ENCODE measurements at places on chromosomes 1 and 21. TPM values are rescaled to one million over a fixed set of nuclear protein-coding genes. Genes with fewer than 3 reads are reported as not detected.

DNA sequence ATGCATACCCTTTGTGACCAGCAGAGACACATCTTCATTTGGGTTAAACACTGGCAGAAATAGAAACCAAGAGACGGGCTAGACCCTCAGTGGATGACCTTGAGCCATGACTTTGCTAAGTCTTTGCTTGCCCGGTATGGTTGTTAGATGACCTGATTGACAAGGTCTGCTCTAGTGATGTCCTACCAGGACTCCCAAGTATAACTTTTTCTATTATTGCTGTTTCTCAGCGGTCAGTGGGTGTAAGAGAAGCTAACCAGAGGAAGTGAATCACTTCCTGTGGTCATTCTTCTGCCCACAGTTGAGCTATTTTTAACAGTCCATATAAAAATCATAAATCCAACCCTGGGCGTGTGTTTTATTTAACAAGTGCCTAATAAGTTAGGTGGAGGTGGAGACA, 126.2 kb upstream of the ETS2 start:
- DNase-seq = no peak

DNA sequence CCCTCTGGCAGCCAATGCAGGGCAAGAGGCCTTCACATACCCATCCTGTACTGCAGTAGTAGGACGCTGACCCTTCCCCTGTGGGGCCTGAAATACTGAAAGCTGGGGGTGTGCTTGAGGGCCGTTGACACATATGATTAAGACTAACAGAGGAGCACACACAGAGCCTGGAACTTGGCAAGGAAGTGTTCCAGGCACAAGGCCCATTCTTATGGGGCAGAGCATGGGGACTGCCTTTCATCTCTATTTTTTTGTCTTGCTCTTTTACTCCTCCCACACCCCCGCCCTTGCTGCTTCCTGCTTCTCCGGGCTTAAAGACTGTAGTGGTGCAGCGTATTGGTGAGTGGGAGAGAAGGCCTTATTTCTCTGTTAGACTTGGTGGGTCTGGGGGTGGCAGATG, 137.4 kb downstream of the BACH1 start:
- DNase-seq = no peak

- no peak for DNase-seq
These were observed 8.1 kb downstream of the GPR137B start for GRCh38 chr1:236150311-236150955.

GRCh38 chr1:170670802-170671628, 7.1 kb downstream of the PRRX1 start:
- DNase-seq = peak; percentile 86

DNA sequence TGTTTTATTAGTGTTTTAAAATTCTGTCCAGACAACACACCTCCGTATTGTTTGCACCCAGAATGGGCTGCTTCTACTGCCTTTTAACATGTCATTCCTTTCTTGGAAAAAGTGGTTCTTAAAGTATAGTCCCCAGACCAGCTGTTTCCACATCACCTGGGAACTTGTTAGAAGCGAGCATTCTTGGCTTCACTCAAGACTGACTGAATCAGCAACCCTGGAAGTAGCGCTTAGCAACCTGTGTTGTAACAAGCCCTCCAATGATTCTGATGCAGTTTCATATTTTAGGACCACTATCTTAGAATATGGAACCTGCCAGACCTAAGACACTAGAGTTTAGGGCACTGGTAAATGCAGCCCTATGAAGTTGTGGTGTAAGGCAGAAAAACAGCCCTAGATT, 6.0 kb upstream of the PPIE start:
- DNase-seq = no peak

DNA sequence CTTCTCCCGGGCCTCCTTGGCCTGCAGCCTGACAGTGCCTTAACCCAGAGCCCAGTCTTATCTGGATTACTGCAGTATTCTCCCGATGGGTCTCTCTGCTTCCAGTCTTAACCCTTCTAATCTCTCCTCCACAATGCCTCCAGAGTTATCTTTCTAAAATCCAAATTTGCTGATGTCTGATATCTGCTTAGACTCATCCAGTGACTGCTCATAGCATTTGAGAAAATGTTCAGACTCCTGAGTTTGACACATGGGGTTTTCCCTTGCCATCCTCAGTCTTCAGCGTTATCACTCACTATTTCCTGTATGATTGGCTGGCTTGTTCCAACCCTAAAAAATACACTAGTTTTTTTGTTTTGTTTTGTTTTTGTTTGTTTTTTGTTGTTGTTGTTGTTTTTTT, 102.0 kb downstream of the FMN2 start:
- DNase-seq = no peak

DNA sequence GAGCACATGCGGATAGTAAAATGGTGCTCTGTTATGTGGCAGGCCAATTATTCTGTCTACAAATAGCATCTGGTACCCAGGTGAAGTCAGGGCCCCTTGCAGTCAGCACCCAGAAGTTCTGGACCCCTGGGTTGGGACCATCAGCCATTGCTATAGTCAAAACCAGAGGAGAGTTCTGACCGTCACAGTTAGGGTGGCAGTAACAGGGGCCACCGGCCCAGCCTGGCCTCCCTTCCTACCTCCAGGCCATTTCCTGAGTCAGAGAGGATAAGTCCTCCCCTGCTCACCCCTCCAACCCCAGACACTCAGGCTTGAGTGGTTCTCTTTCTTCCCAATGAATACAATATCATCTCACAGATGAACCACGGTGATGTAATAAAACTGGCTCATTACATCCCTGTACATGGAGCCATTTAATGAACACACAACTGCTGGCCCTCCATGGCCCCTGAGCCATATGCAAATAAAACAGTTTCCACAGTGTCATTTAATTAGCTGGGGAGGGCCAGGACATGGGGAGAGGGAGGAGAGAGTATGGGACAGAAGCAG, 673.6 kb downstream of the MATN1 start:
- DNase-seq = peak; percentile 73

DNA sequence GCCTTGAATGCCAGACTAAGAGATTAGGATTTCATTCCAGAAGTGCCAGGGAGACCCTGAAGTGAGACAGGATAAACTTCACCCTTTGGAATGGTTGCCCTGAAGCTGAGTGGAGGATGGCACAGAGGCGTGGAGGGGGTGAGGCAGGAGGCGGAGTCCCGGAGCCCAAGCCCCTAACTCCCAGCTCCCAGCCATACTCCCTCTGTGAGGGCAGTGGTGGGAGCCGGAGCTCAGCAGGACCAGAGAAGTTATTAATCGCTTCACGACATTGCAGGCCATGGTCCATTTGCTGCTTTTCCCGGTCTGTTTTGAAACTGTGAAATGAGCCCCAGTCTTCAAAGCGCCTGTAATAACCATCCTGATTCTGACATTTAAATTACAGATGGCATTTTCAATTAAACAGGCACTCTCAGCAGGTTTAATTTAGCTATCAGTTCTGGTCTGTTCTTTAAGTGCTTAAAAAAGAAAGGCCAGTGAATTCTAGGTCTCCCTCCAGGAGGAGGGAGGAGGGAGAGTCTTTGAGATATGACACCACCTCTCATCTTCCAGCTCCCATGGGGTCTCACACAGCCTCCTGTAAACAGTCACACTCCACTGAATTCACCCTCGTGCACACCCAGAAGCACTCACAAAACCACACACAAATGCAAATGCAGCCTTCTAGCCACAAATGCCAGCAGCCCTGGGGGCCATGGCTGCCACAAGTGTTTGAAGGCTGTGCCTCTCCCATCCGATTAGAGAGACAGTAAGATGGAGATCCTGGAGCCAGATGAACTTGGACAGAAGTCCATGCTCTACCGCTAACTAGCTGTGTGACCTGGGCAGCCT, 19.6 kb downstream of the FBXO2 start:
- no peak for DNase-seq

DNA sequence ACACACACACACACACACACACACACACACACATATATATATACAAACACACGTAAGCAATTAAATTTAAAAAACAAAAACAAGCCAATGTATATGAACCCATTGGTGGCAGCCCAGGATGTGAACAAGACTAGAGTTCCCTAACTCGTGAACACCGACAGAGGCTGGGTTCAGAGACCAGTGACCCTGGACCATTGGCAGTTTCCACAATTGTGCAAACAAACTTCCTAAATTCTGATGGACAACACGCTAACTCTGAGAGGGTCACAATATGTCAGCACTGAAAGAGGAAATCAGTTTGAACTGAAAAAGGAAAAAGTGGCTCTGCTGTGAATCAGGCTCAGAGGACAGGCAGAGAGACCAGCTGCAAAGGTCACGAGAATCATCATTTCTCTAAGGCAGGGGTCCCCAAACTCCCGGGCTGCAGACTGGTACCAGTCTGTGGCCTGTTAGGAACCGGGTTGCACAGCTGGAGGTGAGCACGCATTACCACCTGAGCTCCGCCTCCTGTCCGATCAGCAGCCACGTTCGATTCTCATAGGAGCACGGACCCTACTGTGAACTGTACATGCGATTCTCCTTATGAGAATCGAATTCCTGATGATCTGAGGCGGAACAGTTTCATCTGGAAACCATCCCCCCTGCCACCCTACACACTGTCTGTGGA, 50.5 kb upstream of the ERO1B start:
- no peak for DNase-seq

GRCh38 chr1:1304331-1305299, 3.1 kb downstream of the ACAP3 start:
- DNase-seq = no peak

DNA sequence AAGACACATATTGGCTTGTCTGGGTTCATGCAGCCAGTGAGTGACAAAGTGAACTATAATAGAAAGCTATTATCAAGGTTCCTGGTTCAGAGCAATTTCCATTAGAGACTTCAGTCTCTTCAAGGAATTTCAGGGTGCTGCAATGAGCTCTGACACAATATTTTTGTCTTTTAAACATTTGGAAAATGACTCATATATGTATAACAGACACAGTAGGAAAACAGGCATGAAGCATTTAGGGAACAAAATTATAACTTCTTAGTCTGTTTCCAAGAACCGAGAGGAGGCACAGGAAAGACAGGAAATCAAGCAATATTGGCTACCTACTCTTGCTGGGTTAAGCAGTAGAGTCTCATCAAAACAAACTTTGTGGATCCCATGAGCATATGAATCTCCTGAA, 170.4 kb downstream of the PTPRC start:
- DNase-seq = no peak

- no peak for DNase-seq
These were observed 41.0 kb downstream of the RXRG start for GRCh38 chr1:165403835-165404482.

DNA sequence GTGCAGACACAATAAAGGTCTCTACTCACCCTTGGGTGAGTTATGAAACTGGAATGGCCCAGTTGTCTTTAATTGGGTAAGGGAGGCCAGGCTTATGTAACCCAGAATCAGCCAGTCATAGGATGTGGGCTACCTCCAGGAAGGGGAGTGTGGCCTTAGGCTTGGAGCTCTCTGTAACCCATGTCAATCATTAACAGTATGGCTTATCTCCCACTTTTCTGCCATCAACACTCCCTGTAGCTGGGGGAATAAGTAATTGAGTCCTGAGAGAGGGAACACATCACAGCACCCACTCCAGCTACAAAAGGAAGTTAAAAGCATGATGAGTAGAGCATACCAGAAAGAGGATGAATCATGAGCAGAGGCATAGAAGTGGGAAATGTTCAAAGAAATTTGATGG, 327.0 kb upstream of the DUSP10 start:
- no peak for DNase-seq

DNA sequence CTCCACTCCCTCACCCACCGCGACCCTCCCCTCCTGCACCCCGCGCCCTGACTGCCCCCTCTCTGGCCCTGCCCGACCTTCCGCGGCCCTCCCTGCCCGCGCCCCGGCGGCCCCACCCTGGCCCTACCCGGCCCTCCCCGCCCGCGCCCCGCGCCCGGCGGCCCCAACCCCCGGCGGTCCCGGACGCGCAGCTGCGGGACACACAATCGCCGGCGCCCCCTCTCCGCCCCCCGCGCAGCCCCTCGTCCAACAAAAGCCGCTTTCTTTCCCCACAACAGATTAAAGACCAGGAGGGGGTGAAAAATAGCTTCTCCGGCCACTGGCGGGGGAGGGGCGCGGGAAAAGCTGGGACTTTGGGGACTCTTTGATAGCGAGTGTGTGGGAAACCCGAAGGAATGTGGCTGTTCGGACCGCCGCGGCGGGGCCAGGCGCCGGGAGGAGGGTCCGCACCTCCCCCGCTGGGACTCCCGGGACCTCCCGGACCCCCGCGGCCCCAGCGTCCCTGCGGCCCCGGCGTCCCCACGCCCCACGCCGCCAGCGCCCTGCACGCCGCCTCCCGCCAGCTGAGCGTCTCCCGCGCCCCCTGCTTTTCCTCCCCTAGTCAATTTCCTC, 8.8 kb upstream of the ID3 start:
- DNase-seq = no peak

DNA sequence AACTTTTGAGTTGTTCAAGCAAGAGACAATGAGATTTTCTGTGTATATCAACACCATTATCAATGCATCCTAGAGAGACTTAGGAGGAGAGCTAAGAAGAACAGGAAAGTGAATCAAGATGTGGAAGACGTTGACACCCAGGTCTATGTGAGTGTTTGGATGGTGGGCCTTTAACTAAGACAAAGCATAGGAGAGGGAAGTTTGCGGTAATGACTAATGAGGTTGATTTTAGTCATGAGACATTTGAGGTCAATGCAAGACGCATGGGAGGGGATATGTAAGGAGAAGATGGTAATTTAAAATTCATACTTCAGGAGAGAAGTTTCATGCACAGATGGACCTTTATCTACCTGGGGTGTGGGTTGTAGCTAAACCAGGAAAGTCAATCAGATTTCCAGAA, 269.6 kb downstream of the VAV3 start:
- DNase-seq = no peak

DNA sequence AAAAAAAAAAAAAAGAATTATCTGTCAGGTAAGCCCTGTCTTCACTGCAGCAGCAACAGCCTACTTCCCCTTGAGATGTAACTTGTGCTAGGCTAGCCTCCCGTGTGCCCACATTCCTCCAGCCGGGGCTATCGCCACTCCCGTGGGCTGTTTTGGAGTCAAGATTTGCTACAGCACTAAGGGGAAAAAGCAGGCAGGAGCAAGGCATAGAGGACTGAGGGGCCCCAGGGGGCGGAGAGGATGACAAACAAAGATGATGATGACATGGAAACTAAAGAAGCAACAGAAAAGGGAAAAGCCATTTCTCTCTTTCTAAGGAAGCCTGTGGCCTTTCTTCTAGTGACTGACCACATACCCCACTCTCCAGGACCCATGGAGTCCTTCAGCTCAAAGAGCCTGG, 1.9 kb downstream of the TNFAIP8L2 start:
- DNase-seq = no peak

- DNase-seq = peak; percentile 63
These were observed 30.8 kb upstream of the TMEM125 start for GRCh38 chr1:43238991-43239469.

GRCh38 chr1:246210756-246211155, 296.3 kb downstream of the SMYD3 start:
- no peak for DNase-seq

GRCh38 chr1:58392083-58392482, 154.4 kb downstream of the OMA1 start:
- DNase-seq = no peak

The PSMG1 gene
- 49.0 TPM for total RNA-seq

The COL11A1 gene
- 592 TPM for total RNA-seq

The NBPF20 gene
- total RNA-seq = 4.9 TPM

The SLC9C2 gene
- not detected for total RNA-seq

The MCOLN2 gene
- not detected for total RNA-seq

The SEMA6C gene
- 24.7 TPM for total RNA-seq

The APCS gene
- total RNA-seq = not detected

The CACHD1 gene
- total RNA-seq = 5.5 TPM

The CCDC27 gene
- total RNA-seq = not detected
